Activated CD4-positive, alpha-beta T cell treated with anti-CD3 and anti-CD28 coated beads for 4 hours (primary cell): ENCODE measurements at places on chromosomes 7 and 10.

DNA sequence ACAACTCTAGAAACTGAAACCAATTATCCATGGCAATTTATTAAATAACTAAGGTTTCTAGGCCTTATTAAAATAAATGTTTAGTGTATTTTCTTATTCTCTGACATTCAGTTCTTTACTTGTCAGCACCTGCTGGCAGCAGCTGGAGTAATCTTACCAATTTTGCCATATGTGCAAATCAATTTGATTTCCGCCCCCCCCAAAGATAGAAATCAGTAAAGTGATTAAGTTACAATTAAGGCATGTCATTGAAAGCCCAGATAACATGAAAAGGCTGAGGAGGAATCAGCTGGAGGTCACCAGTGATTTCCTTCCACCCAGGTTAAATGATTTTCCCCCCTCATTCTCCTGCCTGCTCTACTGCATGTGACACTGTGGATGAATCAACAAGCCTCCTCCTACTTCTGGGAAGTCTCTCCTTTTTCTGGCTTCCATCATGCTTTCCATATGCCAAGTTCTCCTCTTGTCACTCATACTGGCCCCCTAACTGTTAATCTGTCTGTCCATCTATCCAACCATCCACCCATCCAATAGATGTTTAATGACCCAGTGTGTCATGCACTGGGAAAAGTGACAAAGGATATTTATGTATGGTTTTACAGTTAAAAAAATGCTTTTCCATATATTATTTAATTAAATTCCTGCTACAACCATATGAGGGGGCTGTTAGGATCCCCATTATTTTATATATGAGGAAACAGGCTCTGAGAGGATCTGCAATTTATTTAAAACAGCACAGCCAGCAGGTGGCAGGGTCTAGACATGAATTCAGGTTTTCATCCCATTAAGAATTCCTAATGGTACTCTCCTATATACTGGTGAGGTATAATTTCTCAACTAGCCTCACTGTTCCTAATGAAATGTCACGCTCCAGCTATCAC, 116.5 kb downstream of the ATXN7L1 start:
- peak; percentile 38 for DNase-seq

DNA sequence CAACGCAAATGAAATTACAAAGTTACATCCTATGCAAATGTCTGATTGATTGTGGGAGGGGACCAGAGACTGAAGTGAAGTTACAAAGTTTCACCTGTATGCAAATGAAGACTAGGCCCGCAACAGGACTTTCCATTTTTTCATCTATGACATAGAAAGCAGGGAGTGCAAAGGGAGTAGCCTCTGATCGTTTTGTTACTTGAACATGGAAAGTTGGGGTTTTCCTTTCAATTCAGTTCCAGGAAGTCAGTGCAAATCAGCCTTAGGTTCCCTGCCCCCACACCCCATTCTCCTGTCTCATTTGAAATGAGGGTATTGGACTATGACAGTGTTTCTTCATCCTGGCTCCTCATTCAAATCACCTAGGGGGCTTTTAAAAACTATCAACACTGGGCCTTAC, 96.9 kb upstream of the HABP2 start:
- DNase-seq: no peak

DNA sequence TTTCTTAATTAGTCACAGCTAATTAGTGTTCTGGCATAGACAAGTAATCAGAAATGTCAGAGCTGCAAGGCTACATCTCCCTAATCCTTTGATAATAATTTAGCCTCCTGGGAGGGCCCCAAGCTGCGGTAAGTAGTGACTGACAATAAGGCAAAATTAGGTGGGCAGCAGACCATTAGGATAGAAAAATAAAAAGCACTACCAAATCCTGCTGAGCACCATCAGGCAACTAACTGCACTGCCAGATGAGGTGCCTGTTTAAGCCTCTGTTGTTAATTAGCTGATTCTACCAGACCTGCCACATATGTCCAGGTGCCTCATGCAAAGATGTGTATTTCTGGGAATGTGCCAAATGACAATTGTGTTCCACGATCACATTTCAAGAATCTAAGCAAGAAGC, 32.5 kb upstream of the FEZF1 start:
- DNase-seq: no peak

DNA sequence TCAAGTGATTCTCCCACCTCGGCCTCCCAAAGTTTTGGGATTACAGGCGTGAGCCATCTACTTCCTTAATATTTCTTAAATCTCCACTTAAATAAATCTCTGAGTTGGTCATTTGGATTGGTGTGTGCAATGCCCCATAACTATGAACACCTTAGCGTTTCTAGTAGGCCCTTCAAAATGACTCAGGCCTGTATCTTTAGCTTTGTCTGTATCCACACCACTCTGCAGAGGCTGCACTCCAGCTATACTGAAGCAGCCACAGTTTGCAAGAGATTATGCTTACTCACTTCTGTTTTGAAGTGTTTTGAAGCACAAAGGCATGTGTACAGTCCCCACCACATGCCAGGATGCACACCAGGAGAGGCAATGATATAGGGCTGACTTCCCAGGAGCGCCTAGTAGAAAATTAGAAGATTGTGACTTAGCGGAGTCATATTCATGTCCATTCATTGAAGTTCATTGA, 2.4 kb upstream of the ST7 start:
- no peak for DNase-seq

- DNase-seq: no peak
These were observed 21.9 kb upstream of the MSRB2 start for GRCh38 chr10:23073527-23073926.

- DNase-seq: no peak
These were observed 28.9 kb upstream of the INHBA start for GRCh38 chr7:41731493-41732435.

DNA sequence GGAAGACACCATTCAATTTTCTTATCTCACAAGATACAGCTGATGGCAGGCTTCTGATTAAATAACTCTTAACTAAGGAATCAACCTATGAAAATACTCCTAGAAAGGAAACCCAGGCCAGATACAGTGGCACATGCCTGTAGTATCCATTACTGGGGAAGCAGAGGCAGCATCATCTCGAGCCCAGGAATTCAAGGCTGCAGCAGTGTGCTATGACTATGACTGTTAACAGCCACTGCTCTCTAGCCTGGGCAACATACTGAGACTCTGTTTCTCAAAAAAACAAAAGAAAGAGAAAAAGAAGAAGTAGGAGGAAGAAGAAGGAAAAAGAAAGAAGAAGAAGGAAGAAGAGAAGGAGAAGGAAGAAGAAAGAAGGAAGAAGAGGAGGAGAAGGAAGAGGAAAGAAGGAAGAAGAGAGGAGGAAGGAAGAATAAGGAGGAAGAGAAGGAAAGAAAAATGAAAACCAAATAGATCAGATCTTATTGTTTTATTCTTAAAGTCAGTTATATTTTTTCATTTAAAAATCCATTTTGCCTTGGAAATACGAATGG, 18.0 kb downstream of the DPY19L1 start:
- no peak for DNase-seq

DNA sequence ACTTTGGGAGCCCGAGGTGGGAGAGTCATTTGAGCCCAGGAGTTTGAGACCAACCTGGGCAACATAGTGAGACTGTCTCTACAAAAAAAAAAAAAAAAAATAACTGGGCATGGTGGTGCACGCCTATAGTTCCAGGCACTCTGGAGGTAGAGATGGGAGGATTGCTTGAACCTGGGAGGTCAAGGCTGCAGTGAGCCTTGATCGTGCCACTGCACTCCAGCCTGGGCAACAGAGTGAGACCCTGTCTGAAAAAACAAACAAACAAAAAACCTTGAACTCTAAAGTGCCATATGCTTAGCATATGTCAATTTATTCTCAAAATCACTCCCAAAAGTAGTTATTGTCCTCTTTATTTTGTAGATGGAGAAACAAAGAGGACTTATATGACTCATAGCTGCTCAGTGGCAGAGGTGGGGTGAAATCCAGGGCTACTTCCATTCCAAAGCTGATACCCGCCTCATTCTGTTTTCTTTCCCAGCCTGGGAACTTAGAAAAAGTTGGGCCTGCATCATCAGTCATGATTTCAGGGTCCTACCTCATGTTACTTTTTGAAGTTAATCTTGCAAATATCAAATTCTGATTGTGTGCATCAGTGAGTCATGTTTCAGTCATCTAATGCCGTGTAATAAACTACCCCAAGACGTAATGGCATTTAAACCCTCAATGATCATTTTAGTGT, 13.3 kb downstream of the DHTKD1 start:
- no peak for DNase-seq

DNA sequence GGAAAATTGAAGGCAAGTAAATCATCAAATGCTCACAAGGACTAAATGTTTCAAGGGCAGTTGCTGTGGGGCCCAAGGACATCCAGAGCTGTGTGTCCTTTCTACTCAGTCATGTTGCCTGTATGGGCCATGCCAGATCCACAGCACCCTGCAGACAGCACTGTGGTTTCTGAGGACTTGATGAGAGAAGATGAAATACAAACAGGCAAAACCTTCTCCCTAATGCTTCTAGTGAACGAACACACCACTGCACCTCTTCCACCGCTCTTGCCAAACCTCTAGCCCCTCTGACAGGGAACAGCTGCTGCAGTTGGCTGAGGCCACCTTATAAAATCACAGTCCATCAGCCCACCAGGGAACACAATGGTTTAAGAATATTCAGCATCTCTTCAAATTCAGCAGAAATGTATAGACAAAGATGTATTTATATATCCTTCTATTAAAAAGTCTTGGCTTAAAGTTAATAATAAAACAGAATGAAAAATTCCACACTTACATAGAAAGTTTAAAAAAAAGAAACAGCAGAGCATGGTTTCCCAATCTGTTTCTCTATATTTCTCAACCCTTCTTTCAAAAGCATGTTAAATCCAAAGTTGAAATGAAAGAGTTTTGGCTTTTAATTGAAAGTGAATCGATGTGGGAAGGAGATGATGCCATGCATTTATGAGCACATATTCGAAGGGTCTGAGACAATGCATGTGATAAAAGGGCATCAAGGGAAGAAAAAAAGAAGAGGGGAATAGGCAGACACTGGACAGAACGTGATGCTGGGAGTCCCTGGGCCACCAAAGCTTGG, 14.0 kb downstream of the CYP3A7 start:
- DNase-seq: no peak

DNA sequence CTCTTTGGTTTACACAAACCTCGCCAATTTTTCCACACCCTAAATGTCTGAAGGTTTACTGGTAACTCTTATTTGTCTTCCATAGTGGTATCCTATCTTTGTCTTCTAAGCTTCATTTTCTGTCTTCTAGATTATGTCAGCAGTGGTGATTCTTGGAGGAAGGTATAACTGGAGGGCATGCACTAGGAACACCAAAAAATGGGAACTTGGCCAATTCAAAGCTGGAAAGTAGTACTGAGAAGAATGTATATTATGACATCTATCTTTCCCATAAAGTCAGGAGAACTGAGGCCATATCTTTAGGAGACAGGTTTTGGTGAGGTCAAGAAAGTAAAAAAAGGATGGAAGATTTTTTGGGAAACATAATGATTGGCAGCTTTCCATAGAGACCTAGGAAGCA, 113.3 kb downstream of the CPEB3 start:
- no peak for DNase-seq

DNA sequence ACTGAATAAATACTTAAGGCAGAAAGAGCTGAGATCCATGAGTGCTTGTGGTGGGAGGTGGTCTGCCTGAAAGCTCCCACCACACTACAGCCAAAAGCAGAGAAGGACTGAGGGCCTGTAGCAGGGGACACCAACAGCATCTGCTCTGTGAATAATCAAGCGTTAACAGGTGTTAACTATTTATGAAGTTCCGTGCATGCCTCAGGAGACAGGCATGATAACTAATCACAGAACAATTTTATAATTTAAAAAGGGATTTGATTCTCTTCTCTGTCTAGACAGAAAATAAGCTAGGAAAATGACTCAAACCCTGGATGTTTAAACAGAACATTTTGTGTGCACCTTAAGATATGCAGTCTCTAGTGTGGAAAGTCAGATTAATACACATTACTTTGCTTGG, 61.5 kb upstream of the GHITM start:
- no peak for DNase-seq

GRCh38 chr7:105309235-105310169, 79.2 kb downstream of the SRPK2 start:
- DNase-seq: no peak

DNA sequence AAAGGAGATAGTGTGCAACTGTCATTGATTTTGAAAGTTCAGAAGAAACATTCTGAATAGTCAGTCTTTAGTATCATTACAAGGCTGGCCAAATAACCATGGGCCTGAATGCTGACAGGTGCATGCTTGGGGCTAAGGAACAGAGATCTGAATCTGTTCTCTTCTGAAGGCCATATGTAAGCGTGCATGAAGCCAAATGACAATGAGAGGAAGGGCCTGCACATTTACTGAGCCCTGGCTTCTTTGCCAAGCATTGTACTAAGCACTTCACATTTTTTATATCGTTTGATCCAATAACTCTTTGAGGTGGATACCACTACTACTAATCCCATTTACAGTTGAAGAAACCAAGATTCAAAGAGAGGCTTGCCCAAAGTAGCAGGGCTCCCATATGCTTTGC, 22.5 kb upstream of the TIAL1 start:
- no peak for DNase-seq

DNA sequence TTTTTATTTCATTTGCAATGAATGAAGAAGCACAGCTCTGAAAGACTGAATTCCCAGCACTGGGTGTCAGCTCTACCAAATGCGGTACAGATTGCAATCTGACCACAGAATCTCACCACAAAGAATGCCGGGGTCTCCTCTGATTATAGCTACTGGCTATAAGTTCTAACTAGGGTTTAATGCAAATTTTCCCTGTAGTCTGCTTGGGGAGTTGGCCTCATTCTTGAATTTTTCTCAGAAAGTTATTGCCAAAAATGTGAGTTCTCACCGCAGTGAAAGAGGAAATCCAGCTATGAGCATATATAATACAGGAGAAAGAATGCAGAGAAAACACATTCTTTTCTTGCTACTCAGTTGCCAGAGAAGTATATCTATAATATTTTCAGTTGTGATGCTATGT, 1255.7 kb upstream of the LRRTM3 start:
- no peak for DNase-seq

GRCh38 chr7:229184-229964, 37.0 kb downstream of the FAM20C start:
- no peak for DNase-seq

GRCh38 chr10:101111547-101111946, 19.6 kb upstream of the TLX1 start:
- no peak for DNase-seq

DNA sequence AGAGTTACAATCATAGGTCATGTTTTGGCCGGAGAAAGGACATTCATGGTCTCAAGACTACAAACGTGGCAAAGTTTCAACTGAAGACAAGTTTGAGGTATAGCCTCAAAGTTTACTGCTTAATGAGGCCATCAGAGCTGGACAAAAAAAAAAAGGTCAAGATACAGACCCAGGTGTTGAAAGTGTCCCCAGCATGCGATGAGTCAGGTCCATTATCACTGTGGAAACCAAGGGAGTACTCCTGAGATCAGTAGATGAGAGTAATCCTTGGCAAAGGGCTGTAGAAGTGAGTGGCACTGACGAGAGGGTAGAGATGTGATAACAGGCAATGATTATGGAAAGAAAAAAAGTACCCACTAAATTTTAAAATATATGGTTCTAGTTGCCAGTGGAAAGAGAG, 80.1 kb upstream of the LRRN3 start:
- DNase-seq: no peak

DNA sequence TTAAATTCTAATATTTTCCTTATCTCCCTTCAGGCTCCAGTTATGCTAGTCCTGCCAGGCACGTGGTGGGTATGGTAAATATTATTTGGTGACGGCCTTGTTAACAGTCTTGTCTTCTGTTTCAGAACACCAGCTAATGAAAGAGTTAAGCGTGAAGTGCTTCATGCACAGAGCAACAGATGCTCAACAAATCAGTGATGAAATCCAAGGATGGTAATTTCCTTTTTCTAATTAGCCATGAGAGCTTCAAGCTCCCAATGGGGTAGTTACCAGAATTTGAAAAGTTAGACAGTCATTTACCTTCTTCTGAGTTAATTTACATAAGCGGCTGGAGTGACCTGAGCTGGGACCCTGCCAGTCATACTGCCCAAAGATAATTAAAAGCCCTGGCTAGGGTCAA, 1.9 kb upstream of the OTUD1 start:
- no peak for DNase-seq
